ENCODE measurements at places on chromosomes 1 and 21.

- DNase-seq = no peak
Measured at GRCh38 chr1:94876362-94876761, 50.5 kb downstream of the CNN3 start.

- no peak for DNase-seq
Measured at GRCh38 chr1:170518965-170519364, 13.0 kb upstream of the GORAB start.

DNA sequence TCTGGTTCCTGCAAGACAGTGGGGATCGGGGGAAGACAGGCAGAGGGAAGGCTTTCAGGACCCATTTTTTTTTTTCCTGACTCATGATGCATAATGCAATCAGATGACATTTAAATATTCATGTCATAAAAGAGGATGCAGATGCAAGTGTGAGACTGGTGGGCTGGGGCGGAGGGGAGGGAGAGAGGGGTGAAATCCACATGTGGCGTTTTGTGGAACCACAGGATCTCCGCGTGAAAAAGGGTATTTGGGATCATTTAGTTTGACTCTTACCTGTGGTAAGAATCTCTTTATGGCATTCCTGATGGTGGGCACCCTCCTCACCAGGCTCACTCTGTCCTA is 249.3 kb upstream of the CSF3R start:
- no peak for DNase-seq

DNA sequence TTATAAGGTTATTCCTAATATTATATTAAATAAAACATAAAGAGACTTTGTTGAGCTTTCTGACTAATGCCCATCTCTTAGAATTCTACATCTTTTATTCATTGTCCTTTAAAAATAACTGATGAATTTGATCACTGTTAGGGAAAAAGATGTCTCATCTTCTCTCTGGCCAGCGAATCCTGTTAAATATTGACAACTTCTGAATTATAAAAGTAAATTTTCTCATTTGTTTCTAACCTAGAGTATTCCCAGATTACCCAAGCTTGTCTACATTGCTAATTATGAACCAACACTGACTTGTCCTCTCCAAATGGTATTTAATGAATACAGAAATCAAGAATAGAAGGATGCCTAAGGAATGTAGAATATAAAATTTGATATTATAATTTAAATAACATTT is 24.8 kb upstream of the KCTD3 start:
- no peak for DNase-seq

DNA sequence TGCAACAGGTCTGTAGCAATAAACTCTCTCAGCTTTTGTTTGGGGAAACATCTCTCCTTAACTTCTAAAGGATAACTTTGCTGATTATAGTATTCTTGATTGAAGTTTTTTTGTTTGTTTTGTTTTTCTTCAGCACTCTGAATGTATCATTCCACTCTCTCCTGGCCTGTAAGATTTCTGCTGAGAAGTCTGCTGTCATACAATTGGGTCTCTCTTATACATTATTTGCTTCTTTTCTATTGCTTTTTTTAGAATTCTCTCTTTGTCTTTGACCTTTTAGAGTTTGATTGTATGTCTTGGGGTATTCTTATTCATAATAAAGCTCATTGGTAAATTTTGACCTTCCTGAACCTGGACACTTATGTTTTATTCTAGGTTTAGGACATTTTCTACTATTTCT is 386.3 kb downstream of the MRPL39 start:
- no peak for DNase-seq

GRCh38 chr1:67059346-67059745 is 5.4 kb upstream of the SLC35D1 start:
- no peak for DNase-seq

DNA sequence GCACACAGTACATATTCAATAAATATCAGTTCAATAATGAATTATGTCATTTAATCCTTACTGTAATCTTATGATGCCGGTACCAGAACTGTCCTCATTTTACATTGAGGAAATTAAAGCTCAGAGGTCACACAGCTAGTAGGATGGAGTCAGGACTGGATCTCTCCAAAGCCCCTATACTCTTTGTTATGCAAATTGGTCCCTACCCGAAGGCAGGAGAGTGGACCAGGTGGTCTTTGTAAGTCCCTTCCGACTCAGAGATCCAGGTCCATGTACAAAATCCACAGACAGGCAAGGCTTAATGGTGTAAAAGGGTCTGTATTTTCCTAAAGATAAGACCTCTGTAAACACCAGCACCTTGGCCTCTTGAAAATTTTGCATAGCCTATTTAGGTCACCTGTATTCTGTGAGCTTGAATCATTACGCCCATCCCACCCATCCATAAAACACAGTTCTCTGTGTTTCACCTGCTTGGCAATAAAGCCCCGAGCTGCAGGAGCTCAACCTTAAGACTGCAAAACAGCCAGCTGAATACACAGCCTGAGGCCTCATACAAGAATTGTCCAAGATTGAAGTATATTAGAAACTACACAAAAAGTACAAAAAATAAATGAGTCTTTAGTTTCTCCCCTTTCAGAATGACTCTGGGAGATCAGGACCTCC is 41.7 kb downstream of the PLXNA2 start:
- DNase-seq = no peak

- no peak for DNase-seq
Measured at GRCh38 chr1:159266832-159267231, 35.3 kb upstream of the FCER1A start.

DNA sequence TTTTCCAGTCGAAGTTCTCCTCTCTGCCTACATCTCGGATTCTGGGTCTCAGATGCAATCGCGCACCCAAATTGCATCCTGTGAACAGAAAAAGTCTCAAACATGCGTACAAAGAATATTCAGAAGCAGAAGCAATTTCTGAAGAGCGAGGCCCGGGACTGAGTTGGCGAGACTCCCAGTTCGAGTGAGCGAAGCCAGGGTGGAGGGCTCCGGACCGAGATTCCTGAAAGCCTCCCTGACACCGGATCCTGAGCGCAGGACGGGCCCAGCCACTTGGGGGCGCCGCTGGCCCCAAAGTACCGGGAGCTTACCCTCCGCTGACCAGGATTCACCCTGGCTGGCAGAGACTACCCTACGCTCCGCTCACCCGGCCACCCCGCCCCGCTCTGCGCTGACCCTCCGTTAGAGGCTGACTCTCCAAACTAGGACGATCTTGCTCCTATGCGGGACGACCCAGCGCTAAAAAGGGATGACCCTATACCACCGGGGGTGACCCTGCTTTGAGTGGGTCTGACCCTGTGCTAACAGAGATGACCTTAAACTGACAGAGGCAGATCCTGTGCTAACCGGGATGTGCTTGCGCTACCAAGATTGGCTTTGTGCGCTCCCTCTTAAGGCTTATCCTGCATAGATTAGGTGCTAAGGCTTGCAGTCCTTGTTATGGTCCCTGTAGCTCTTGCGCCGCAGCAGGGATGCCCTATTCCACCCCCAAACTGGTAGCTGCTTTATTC is 12.1 kb downstream of the FOXD2 start:
- DNase-seq = no peak

GRCh38 chr1:68327414-68327813 is 95.1 kb upstream of the WLS start:
- DNase-seq = no peak

DNA sequence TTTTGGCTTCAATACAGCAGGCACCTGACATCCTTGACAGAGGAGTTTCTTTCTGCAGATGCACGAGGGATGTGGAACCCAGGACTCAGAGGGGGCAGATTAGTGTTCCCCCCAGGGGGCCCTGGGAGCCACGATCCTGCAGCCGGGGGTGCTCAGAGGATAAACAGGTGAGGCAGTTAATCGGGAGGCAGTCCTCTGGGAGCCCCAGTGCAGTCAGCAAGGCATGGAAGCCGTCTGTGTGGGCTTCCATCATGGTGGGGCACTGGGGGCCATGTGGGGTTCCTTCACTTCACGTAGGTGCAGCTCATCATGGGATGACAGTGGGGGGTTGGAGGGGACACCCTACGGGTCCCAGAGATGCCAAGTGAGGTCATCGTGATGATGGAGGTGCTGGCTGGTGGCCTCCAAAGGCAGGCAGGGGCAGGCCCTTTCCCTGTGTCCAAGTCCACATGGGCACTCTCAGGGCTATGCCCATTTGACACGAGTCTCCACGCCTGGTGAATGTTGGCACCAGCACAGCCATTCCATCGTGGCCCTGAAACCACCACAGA is 59.3 kb upstream of the ABCG1 start:
- DNase-seq = no peak

- DNase-seq = no peak
Measured at GRCh38 chr1:231625975-231626534, 535 bp upstream of the DISC1 start.

GRCh38 chr1:71610476-71610875 is 529.6 kb upstream of the ZRANB2 start:
- DNase-seq = no peak

DNA sequence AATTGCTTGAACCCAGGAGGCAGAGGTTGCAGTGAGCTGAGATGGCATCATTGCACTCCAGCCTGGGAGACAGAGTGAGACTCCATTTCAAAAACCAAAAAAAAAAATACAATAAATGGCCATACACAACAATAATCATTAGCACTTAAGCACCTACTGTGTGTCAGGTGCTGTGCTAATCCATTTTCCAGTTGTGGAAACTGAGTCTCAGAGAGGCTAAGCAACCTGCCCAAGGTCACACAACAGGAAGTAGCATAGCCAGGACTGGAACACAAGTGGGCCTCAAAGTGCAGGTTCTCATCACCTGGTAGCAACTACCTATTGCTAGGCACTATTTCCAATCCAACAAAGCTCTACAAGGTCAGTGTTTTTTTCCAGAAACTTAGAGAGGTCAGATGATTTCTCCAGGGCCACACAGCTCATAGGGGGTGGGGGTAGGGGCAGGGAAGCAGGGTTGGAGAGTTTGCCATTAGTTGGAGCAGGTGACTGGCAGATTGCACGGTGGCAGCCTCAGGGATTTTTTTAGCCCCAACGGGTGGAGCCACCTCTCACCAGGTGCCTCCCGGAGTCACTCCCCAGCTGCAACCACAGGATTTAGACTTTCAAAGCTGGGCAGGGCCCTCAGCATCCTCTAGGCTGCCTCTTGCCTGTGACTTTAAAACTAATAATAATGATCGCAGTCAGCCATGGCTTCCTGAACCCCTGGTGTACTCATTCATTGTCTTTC is 52.5 kb upstream of the ID3 start:
- DNase-seq = no peak

GRCh38 chr1:157181790-157182189 is 43.6 kb upstream of the ETV3 start:
- DNase-seq = no peak

- no peak for DNase-seq
Measured at GRCh38 chr1:158146739-158147138, 34.0 kb upstream of the CD1D start.

- no peak for DNase-seq
Measured at GRCh38 chr1:10529765-10530164, 55.0 kb downstream of the PEX14 start.

DNA sequence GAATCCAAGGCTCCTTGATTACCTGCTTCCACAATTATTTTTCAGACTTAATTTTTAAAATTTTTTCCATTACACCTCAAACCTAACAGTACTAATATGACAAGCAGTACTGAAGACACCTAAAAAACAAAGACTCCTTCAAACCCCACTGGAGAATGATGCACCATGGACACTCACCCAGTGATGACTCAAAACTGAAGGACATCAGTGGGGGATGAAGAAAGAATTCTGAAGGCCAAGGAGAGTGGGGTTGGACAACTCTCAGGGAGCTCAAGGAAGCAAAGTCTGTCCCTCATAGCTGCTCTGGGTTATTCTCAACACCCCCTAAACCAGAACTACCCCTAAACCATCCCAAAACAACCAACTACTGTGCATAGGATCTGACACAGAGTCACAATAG is 2.4 kb upstream of the ARHGAP29 start:
- no peak for DNase-seq

- no peak for DNase-seq
Measured at GRCh38 chr1:66360285-66360724, 173.6 kb upstream of the SGIP1 start.

GRCh38 chr1:100523038-100523652 is 14.8 kb upstream of the GPR88 start:
- DNase-seq = no peak

DNA sequence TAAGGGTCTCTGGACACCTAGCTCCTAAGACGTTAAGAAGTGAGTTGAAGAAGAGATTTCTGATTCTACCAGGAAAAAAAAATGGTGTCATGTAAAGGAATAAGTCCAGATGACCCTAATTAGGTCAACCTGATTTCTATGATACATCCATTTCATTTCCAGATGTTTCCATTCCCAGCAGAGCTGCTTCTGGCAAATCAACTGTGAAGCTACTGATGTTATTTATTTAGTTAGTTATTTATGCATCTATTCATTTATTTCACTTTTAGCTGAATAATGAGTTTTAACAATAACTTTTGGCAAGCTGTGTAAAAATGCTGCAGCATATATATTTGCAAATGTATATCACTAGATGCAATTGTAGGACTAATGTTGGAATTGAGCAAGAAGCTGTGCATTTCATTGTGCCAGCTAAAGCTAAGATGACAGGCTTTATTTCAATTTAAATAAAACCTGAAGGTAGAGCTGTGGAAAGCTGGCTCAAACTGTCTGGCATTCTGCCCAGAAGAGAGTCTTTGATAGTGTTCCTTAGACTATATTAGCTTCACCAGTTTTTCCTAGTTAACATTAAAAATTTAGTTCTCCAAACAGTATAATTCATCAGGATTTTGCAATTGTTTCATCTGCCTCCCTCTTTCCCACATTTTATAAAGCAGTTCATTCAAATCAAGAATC is 1164.4 kb upstream of the ADGRL4 start:
- no peak for DNase-seq

DNA sequence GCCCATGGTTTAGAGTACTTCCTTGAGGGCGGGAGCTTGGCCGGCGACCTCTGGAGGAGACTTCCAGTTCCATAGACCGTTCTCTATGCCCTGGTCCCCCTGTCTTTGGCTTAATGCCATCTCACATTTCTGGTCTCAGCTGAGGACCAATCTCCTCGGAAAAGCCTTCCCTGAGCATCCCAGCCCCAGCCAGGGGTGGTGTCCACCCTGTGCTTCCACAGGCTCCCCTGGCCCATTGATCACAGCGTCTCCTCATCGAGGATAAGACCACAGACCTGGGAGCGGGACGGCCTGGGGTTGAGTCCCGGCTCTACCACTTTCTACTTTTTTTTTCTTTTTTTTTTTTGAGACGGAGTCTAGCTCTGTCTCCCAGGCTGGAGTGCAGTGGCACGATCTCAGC is 14.5 kb downstream of the WNT4 start:
- DNase-seq = no peak

GRCh38 chr1:240342251-240342625 is 250.6 kb downstream of the FMN2 start:
- no peak for DNase-seq

GRCh38 chr1:91501971-91502671 is 1.5 kb downstream of the CDC7 start:
- no peak for DNase-seq

GRCh38 chr1:36101546-36101945 is 12.9 kb downstream of the ADPRS start:
- no peak for DNase-seq
